Cerebellar nuclear complex (tissue), 1 donor: ENCODE measurements at places on chromosomes 3 and 15.

DNA sequence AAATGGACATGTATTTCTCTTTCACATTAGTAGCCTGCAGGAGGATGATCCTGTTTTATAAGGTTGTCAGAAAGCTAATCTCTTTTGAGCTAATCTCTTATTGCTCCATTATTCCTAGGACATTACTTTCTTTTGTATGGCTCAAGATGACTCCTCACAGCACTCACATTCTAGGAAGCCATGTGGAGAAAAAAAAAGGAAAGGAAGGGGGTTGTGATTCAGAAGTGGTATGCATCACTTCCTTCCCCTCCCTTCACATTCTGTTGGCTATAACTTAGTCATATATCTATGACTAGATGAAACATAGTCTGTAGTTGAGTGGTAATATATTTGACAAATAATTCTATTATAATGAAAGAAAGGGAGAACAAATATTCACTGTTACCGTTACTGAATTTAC, 168.8 kb upstream of the TTC14 start:
- DNase-seq: no peak

GRCh38 chr15:95131131-95131556, 899.8 kb downstream of the MCTP2 start:
- DNase-seq: no peak

DNA sequence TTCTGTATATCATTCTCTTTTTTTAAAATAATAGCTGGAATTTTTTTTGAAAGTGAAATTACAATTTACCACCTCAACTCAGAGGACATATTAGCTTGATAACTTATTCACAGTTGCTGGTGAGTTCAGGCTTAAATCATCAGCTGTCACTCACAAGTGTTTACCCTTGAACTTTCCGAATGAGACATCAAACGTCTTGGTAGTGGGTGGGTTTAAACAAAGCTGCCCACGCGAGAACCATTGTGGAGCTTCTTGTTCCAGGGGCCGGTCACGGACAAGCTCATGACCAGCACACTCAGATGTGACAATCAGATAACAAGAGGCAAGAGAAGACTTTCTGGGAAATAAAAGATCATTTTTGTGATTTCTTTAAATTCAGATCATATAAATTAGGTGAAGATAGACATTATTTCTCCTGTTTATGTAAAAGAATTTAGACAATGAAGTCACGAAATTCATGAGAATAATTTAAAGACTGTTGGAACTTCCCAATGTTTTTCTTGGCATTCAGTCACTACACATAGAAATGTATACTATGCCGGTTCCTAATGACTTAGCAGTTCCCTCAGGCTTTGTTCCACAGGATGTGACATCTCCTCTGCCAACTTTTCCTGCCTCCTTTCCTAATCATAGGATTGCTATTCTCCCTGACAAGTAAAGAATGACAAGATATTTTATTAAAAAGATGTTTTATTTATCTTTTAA, 29.3 kb downstream of the BTD start:
- DNase-seq: no peak

- no peak for DNase-seq
Measured at GRCh38 chr3:73052857-73053256, 8.6 kb upstream of the EBLN2 start.

DNA sequence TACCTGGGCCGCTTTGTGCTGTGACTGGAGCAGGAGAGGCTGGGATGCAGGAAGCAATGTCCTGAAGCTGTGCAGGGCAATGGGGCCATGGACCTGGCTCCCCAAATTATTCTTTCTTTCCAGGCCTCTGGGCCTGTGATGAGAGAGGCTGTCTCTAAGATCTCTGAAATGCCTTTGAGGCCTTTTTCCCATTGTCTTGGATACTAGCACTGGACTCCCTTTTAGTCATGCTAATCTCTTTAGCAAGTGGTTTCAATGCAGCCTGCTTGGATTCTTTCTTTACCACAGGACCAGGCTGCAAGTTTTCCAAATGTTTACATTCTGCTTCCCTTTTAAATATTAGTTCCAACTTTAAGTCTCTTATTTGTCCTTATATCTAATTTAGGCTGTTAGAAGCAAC, 64.8 kb upstream of the SGO1 start:
- DNase-seq: no peak

GRCh38 chr3:126289096-126289495, 68.1 kb downstream of the KLF15 start:
- DNase-seq: no peak

DNA sequence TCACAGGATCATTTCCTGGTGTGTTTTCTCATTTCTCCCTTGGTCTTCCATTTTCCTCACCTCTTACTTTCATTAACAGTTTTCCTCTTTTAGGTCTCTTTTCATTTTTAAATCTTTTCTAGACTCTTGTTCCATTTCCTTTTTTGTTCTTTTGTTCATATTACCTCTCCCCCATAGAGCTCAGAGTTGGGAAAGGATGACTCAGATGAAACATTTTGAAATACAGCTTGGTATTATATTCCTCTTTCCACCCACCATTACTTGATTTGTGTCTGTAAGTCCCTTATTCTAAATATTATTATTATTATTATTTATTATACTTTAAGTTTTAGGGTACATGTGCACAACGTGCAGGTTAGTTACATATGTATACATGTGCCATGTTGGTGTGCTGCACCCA, 153.1 kb downstream of the VGLL3 start:
- DNase-seq: no peak

- no peak for DNase-seq
Measured at GRCh38 chr3:37707428-37708372, 154.0 kb upstream of the CTDSPL start.

- no peak for DNase-seq
Measured at GRCh38 chr3:100641471-100642032, 32.2 kb downstream of the ADGRG7 start.

- no peak for DNase-seq
Measured at GRCh38 chr15:93138681-93139250, 49.8 kb upstream of the RGMA start.

- no peak for DNase-seq
Measured at GRCh38 chr3:127590282-127590592, 296 bp downstream of the TPRA1 start.

DNA sequence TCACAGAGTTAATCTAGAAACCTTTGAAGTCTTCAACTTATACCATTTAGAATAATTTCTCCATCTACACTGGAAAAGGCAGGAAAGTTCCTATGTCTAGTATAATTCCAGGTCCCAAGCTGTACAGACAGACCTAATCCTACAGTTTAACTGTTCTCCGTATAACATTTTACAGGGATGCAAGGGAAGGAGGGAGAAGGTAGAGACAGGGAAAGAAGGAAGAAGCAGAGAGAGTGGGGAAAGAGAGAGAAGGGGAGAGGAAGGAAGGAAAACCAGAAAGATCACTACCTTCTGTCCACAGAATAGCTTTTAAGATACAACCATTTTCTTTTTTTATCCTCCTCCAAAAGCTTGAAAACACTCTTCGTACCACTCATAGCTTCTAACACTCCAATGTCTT, 185.8 kb downstream of the FOXP1 start:
- no peak for DNase-seq

DNA sequence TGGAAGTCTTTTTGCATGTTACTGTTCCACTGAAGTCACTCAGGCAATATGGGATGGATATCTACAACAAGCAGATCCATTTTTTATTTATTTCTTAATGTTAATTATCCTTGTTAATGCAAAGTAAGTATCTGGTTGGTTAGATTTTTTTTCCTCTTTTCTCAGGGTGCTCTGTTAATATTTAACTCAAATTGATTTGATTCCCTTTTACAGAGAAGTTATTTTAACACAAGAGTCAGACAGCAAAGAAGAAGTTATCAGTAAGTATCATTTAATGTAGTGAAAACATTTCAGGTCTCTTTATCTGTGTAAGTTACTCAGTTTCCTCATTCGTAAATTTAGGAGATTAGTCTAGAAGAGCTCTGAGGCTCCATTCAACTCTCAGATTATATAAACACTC, 34.3 kb downstream of the TBC1D23 start:
- DNase-seq: no peak

DNA sequence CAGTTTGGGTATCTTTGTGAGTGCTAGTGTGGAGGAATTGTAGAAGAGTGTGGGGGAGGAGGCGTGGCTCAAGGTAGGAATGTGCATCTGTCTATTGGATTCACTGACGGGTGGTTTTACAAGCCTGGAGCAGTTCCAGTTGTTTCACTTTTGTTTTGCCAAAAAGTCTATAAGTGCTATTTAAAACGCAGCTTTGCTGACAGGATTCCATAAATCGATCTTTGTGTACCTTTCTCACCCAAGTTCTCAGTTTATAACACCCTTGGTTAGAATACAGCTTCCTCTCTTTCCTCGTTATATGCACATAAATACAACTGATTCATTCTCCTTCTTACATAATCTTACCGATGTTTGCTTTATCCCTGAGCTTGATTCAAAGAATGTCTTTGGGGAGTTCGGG, 123.2 kb upstream of the UBE2E2 start:
- DNase-seq: no peak

DNA sequence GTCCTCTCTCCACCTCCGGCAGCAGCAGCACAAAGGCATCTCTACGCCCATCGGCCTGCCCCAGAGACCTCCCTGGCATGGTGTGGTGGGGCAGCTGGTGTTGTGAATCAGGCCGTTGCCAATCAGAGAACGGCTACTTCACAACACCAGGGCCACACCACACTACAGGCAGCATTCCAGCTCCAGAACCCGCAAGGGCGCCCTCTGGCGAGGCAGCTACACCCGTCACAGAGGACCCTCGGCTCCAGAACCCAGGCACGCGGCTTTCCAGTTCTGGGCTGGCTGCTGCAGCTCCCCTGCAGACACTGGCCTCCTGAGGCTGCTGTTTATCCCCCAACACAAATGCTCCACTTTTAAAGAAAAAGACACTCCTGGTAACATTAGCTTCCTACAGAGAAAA, 127.5 kb upstream of the TOPAZ1 start:
- no peak for DNase-seq

DNA sequence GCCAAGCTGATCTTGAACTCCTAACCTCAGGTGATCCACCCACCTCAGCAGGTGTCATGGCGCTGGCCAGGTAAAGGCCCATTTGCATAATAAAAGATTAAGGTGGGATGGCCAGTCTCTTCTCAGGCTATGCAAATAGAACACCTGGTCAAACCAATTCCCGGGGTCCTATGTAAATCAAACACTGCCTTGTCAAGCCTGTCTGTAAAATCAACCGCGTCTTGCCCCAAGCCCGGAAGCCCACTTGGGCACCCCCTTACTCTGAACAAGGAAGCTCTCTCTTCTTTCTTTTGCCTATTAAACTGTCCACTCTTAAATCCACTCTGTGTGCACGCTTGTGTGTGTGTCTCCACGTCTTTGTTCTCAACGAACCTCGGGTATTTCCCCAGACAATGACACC, 13.0 kb upstream of the POC1A start:
- no peak for DNase-seq

DNA sequence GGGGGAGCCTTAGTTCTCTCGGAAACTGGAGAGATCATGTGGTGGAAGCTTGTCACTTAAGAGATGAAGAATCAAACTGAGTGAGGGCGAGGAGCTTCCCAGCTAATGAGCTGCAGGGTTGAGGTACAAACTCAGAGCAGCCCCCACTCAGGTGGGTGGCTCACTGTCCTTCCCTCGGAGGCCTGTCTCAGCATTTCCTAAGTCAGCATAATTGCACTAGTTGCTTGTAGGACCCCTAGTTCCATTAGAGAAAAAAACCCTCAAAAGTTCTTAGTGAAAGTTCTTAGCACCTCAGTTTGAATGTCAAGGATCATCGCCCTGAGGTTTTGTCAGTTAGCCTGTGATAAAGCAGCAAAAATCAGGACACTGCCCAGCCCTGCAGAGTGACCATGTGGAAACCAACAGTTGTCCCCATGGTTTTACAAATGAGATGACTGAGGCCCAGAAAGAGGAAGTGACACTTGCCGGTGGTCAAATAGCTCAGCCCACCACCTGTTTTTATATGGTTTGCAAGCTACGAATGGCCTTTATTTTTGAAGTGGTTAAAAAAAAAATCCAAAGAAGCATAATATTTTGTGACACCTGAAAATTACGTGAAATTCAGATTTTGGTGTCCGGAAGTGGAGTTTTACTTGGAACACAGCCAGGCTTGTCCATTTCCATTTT, 11.9 kb downstream of the SMAD6 start:
- no peak for DNase-seq

DNA sequence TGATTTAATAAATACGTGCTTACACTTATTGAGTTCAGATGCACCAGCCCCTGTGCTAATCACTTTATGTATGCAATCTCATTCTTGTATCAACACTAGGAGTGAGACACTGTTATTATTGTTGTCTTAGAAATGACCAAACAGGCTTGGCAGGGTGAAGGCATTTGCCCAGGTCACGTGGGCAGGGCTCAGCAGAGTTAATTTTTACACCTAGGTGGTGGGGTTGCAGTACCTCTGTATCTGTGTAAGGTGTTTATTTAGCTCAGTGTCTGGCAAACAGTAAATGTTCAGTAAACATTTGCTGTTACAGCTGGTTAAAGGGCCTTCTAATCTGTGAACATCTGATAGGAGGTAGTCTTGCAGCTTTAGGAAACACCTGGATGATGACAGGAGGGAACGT, 200.0 kb downstream of the CACNA2D3 start:
- no peak for DNase-seq

- no peak for DNase-seq
Measured at GRCh38 chr15:37131621-37132020, 31.3 kb upstream of the MEIS2 start.

- peak; percentile 22 for DNase-seq
Measured at GRCh38 chr3:9503283-9503682, 50.3 kb downstream of the LHFPL4 start.

DNA sequence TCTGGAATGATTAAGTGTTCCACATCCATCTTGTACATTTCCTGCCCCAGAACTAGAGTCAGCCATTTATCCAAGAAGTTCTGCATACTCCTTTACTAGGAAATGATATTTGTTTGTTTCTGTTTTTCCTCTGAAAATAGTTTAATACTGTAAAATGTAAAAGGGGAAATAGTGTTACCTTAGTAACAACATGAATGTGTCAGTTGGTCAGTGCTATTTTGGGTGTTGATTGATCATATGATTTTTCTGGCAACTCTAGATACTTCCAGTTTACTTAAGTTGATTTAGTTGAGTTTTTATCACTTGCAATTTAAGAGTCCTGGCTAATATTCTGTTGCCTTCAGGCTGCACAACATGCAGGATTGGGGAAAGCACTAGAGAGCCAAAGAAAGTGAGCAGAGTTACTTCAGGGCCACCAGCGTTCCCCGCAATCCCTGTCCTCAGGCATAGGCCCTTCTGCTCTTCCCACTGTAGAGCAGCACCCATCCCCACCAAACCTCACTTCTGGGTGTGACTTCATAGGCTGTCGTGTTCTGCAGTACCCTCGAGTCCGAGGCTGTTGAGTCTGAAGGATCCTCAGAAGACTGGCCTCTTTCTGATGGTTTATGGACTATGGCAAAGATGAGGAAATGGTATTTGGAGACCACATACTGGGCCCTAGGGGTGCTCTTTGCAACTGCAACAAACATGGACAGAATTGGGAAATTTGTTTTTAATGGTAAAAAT, 69.0 kb downstream of the CHD2 start:
- DNase-seq: no peak

GRCh38 chr3:172106037-172106954, 66.9 kb downstream of the FNDC3B start:
- no peak for DNase-seq

DNA sequence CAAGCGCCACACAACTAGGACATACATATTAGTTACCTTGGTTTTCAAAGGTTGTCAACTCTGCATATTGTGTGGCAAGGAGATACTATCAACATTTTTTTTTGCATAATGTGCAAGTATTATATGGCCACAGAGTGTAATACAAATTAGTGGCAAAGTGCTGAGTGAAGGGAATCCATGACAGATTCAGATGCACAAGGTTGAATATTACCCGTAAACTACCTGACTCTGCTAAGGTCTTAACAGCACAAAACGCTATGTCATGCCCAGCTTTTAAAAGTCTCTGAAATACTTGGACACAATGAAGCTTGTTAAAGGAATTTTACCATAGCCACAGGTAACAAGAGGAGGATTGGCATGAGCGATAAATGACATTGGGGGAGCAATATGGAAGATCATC, 79.0 kb downstream of the SATB1 start:
- no peak for DNase-seq
